ENCODE measurements at places on chromosomes 7 and 10. TPM values are rescaled to one million over a fixed set of nuclear protein-coding genes. Genes with fewer than 3 reads are reported as not detected.

Gene WNT8B
- total RNA-seq, result 0.46 TPM

Gene GPC2
- 4.8 TPM for total RNA-seq

Gene STAG3
- total RNA-seq, result 20.9 TPM

Gene HOXA6
- total RNA-seq, result not detected

Gene DYDC2
- not detected for total RNA-seq

Gene NEUROG3
- total RNA-seq, result not detected

Gene APBB1IP
- total RNA-seq, result 52.1 TPM

Gene PLPP4
- total RNA-seq, result not detected

Gene PARD3
- total RNA-seq, result 0.93 TPM

Gene HOXA11
- not detected for total RNA-seq

Gene PNPLA8
- 21.7 TPM for total RNA-seq

Measured in activated CD4-positive, alpha-beta memory T cell treated with anti-CD3 and anti-CD28 coated beads for 36 hours (primary cell).